ENCODE measurements at places on chromosomes 7 and 10.

DNA sequence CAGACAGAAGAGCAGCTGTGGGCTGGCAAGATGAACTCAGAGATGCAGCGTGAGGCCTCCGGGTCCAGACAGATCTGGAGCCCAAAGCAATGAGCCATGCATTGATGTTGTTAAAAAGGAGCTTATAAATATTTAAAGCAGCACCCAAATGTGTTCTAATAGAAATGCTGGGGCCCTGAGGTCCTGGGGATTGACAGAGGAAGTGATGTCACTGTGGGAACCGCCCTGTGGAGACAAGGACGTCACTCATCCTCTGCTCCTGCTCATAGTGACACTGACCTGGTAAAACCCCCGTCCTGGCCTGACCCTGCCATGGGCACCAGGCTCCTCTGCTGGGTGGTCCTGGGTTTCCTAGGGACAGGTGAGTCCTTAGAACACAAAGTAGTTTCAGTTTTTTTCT lies 197.0 kb upstream of the PRSS58 start:
- no peak for DNase-seq

GRCh38 chr7:150341263-150342120 lies at the start of gene RARRES2:
Gene RARRES2 (minus strand): TSS chr7:150341629. CDS start chr7:150340609, 1,020 bp downstream.
- no peak for DNase-seq

GRCh38 chr7:151493083-151493482 lies 26.6 kb downstream of the RHEB start:
- no peak for DNase-seq

DNA sequence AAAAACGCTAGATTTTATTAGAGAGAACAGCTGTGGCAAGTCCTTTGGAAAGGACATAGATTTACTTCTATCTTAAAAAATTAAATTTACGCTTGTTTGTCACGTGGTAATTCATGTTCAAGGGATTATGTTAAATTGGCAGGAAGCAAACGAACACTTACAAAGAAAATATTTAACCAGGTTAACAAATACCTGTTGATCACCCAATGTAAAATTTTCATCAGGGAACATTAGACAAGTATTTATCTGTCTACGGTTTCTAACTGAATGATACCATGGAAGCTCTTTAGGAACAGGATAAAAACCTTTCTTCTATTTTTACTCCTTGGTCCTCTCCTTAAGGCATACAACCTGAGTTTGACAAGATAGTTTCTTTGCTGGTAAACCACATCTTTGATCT lies 122.2 kb downstream of the NOC3L start:
- DNase-seq: no peak

GRCh38 chr10:43082746-43083145 lies 5.9 kb downstream of the RET start:
- DNase-seq: no peak

DNA sequence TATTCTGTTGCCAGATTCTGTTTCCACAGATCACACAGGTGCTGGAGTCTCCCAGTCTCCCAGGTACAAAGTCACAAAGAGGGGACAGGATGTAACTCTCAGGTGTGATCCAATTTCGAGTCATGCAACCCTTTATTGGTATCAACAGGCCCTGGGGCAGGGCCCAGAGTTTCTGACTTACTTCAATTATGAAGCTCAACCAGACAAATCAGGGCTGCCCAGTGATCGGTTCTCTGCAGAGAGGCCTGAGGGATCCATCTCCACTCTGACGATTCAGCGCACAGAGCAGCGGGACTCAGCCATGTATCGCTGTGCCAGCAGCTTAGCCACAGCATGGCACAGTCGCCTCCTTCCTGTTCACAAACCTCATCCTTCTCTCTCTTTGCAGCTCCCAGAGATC lies 237.5 kb upstream of the PRSS1 start:
- DNase-seq: no peak

DNA sequence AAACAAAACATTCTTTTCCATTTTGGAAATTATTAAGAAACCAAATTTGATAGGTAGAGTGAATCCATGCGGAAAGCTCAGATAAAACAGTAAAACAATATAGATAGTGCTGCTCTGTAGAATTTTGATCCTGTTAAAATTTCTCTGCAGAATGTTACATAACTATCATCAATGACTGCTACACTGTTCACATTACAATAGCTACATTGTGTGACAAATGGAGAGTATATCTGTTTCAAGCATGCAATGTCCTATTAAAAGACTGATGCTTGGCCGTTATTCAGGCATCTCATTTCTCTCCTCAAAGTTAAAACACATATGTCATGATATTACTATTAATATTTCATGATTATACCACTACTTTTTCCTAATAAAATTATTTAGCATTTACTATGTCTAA lies 14.7 kb upstream of the TMEM106B start:
- DNase-seq: no peak

DNA sequence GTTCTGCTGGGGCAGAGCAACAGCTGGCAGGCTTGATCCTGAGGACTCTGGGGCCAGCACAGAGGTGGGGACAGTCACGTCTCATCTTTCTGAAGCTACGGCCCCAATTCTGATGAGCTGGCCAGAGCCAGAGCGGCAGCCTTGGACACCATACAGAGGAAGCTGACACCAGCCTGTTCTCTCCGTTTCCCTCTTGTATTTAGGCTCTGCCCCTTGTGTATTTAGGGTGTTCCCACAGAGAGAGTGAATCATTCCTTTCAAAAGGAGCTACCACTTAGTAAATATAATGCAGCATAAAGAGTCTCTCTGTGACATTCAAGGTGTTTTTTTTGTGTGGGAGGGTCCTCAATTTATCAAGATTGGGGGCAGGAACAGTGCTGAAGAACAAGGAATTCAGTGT lies 109.2 kb downstream of the ZNF248 start:
- no peak for DNase-seq

DNA sequence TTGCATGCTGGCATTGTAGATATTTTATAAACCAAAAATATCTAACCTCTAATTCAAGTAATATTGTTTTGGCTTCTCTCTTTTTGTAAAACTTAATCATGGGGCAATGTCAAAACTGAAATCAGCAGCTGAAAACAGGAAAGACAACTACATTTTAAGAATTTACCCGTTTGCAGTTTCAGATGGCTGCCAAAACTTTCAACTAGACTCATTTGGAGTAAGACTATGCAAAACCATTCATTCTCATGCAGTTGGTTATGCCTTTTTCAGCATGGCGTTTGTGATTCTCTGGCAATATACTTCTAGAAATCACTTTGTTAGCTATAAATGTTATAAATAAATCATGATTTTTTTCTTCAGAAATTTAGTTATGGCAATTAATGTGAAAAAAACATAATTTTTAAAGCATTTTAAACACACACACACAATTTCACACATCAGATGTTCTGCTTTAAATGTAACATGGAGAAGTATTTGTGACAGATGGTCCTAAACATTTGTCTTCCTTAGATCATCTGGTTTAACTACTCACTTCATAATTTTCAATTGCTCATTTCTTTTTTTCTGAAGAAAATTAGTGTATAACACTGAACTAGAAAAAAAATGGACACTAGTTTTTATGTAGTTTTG lies 116.4 kb downstream of the ITGB8 start:
- no peak for DNase-seq

GRCh38 chr10:90112681-90113080 lies 411.3 kb downstream of the KIF20B start:
- DNase-seq: no peak

DNA sequence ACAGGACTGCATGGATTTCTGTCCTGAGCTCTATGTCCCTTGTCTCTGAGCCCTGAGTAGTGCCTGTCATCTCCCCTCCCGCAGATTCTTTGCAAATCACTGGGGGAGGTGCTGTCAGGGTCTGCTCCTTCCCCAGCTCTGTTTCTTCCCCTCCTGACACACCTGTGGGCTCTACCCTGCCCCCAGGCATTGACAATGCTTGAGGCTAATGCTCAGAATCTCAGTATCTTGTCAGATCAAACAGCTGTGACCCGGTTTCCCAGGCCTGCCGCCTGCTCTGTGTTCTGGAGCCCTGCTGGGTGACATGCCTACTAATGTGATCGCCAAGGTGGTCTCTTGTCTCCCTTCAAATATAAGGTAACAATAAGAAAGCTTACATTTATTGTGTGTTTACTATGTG lies 209.0 kb downstream of the POU6F2 start:
- DNase-seq: no peak

DNA sequence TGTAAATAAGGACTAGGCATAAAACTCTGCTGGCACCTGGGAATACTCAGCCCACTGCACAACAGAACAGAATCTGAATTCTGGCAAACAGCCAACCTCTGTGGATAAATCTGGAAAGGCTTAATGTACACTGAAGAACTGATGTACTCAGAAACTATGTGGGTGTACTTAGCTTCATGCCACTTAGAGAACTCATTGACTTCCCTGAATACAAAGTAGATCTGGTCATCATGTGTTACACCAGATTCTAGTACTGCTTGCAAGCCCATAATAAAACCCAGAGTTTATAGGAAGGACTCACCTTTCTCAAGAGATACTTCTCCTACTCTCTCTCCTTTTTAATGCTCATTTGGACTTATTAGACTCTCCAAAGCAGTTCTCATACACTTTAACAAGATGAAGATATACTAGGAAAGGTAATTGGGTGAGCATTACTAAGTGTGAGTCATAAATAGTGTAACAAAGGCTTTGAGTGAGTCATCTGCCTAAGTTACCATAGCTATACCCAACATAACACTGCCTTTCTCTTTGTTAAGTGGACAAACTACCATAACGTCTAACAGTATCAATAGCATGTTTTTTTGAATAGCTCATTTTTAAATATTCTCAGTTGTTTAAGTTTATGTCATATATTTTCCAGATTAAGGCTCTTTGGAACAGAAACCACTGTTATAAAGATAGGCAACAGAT lies 309.1 kb downstream of the MDFIC start:
- DNase-seq: no peak

DNA sequence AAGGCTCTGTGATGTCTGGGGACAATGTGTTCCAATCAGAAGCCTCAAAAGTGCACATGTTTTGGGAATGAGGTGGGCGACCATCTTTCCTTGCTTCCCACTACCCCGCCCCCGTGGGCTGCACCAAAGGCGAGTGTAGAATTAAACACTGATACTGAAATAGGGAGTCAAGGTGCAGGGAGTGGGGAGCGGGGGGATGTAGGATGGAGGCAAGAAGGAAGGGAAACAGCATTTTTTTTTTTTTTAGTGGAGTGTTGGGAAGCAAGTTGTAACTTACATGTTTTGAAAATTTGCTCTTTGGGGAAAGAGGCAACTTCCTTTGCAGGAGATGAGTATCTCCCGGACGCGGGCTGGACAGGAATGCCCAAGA lies 484 bp upstream of the DLX5 start:
- no peak for DNase-seq

DNA sequence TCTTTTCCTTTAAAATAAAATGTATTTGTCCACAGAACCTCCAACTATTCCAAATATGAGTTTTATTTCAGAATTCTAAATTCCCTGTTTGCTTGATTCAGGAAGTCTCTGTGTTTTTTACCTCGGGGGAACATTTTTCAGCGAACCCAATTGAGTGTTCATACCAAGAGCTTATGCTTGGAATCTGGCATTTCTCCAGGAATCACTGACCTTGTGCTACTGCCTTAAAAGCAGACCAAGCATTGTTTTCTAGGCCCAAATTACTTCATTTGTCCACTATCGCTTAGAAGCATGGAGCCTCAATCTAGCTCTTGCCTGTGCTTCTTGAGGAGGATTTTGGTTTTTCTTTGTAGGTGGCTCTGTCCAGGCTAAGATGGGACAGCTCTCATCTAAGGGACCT lies 59.4 kb downstream of the EBLN1 start:
- DNase-seq: no peak

GRCh38 chr7:135791543-135792362 lies 43.1 kb upstream of the FAM180A start:
- no peak for DNase-seq

GRCh38 chr7:16098585-16099179 lies 322.7 kb downstream of the CRPPA start:
- DNase-seq: no peak

- DNase-seq: no peak
Observed at GRCh38 chr10:63265222-63265617, 132.1 kb downstream of the NRBF2 start.

GRCh38 chr10:71975087-71975870 lies 11.1 kb downstream of the CHST3 start:
- no peak for DNase-seq

- no peak for DNase-seq
Observed at GRCh38 chr10:62437696-62438095, 63.5 kb downstream of the ZNF365 start.

GRCh38 chr10:74122060-74122459 lies 28.6 kb downstream of the AP3M1 start:
- no peak for DNase-seq

DNA sequence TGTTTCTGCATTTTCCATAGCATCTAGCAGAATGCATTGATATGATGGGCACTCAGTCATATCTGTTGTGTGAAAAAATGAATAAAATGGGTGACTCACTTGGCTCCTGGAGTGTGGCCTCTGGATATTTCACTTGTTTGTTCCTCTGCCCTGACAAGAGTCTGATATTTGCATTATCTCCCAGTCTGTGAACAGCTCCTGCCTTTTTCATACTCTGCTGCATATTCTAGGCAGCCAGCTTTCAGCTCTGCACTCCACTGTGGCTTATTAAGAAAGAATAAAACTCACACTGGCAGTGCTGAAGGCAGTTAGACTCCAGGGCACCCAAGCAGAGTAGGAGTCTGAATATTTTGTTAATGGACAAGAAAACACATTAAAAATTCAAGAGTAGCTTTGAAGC lies 623.9 kb downstream of the SORCS1 start:
- no peak for DNase-seq

DNA sequence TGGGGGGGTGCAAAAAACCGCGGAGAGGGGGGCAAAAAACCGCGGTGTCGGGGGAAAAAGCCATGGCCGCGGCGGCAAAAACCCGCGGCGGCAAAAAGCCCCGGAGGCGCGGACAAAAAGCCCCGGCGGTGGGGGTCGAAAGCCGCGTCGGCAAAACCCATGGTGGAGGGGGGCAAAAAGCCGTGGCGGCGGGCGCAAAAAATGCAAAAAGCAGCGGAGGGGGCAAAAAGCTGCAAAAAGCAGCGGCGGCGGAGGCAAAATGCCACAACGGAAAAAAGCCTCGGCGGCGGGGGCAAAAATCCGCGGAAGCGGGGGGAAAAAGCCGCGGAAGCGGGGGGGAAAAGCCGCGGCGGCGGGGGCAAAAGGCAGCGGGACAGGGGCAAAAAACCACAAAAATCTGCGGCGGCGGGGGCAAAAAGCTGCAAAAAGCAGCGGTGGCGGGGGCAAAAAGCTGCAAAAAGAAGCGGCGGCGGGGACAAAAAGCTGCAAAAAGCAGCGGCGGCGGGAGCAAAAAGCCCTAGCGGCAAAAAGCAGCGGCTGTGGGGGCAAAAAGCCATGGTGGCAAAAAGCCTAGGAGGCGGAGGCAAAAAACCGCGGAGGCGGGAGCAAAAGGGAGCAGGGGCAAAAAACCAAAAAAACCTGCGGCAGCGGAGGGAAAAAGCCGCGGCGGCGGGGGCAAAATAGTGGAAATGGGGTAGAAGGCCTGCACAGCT lies 418.9 kb downstream of the ZNF716 start:
- DNase-seq: no peak

- DNase-seq: no peak
Observed at GRCh38 chr10:11156480-11156879, 138.8 kb downstream of the CELF2 start.

- no peak for DNase-seq
Observed at GRCh38 chr7:15489383-15489782, 72.4 kb downstream of the AGMO start.
